Right lung (tissue), 10 donors: ENCODE measurements at places on chromosomes 3 and 15. TPM values are rescaled to one million over a fixed set of nuclear protein-coding genes. Genes with fewer than 3 reads are reported as not detected.
A peak's percentile ranks its signal among the peaks of the same experiment; 100 is the strongest.

DNA sequence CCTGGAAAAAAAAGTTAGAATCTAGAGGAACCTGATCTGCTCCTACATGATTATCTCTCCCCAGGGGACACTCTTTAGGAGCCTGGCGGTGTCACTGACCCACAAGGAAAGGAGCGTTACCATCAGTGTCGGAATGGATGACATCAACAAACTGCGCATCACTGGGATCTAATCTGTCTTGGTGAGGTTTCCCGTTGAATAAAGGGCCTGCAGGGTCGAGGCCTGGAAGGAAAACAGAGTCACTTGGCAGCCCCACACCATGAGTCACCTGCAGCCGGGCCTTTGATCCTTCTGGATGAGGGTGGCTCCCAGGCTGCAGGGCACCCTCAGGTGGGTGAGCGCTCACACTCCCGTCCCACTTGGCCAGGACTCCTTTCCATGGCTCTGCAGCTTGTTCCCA is 25.0 kb downstream of the LIPH start:
- no peak for DNase-seq

DNA sequence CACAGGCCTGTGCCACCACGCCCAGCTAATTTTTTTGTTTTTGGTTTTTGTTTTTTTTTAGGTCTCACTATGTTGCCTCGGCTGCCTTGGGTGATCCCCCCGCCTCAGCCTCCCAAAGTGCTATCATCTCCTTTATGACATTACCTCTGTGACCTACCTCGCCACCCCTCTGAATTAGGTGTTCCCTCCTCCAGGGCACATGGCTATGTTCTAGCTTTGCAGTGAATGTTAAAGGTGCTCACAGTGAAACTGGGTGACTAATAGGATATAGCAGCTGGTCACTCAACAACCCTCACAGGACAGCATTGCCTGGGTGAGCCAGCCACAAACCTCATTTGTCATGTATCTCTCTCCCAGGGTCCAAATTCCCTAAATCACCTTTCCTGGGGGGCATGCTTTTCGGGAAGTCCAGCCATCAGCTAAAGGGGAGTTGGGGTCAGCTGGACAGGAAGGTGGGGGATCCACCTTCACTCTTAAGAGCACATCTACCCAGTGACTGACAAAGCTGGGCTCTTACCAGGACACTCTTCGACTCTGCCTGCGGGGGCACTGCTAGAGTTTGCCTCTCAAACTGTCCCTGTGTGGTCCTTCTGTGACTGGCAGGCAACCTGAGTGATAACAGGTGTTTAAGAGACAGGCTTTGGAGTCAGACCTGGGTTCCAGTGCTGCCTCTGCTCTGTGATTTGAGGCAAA is 1.6 kb upstream of the TTLL3 start:
- DNase-seq: no peak

ABHD17C gene
- polyA plus RNA-seq: 32.0 TPM

- DNase-seq: no peak
These were observed 9.4 kb downstream of the TP53BP1 start for GRCh38 chr15:43483297-43484128.

KNL1 gene
- polyA plus RNA-seq: 19.7 TPM

- DNase-seq: no peak
These were observed 81.2 kb upstream of the ABHD17C start for GRCh38 chr15:80613762-80614365.

DNA sequence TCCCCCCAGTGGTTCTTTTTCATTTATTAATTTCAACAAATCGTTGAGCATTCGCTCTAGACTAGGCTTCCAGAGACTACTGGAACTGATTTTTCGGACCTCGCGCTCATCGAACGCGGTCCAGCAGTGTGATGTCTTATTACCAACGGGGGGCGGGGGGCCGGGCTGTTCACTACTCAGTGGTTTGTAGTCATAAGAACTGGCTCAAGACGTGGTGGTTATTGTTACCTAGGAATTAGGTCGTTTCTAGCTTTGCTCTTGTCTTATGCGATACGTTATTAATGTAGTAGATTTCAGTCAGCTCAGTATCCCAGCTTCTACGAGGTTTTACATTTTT is 858 bp downstream of the RBM5 start:
- DNase-seq: peak; percentile 14

DNA sequence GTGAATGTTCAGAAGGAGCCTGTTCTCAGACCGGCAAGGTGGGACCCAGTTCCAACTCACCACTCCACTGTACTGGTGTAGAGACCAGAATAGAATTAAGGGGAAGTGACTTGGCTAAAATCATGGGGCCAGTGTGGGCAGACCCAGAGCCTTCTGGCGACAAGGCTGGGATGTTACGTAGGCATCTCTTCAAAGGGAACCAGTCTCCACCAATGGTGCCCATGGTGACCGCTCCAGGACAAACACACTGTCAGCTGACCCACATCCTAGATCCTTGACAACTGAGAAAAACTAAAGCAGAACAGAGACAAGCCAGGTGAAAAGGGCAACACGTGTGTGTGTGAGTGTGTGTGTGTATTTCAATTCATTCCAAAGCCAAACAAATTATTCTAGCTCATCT is 321.7 kb upstream of the FRG2C start:
- no peak for DNase-seq

LXN gene
- polyA plus RNA-seq: 267 TPM

GRCh38 chr3:22216601-22217000 is 465.6 kb upstream of the ZNF385D start:
- DNase-seq: no peak

SEMA5B gene
- 6.7 TPM for polyA plus RNA-seq

EIF2A gene
- polyA plus RNA-seq: 186 TPM

DNA sequence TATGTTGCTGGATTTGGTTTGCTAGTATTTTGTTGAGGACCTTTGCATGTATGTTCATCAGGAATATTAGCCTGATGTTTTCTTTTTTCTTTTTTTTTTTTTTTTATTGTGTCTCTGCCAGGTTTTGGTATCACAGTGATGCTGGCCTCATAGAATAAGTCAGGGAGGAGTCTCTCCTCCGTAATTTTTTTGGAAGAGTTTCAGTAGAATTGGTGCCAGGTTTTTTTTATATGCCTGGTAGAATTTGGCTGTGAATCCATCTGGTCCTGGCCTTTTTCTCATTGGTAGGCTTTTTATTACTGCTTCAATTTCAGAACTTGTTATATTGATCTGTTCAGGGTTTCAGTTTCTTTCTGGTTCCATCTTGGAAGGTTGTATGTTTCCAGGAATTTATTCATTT is 165.8 kb downstream of the VPS8 start:
- DNase-seq: no peak

GRCh38 chr15:69154078-69154477 is 6.4 kb upstream of the GLCE start:
- no peak for DNase-seq

DNA sequence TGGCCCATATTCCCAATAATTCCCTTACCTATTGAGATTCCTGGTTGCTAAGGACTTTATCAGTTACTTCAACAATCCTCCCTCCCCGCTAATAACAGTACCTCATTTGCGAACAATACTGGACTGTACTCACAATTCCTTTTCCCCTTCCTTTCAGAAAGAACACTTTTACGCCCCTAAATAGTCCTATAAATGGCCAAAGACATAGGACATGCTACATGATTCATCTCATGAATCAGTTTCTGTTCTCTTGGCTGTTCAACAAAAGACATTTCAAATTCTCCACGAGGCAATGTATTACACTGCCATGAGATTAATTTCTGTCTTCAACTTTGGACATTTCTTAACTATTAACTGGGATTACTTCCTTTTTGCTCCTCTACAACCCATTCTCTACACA is 264.4 kb downstream of the TIGIT start:
- DNase-seq: no peak

P2RY12 gene
- 0.89 TPM for polyA plus RNA-seq
